Fibroblast of lung (primary cell): ENCODE measurements at places on chromosomes 3 and 15.

GRCh38 chr15:79820820-79821219 lies 76.0 kb downstream of the MTHFS start:
- DNase-seq = no peak
- no peak overlapping the region for H3K27ac ChIP-seq
- no peaks in the 10 kb centered on the region for H3K27me3 ChIP-seq
- no peaks in the 10 kb centered on the region for H3K36me3 ChIP-seq
- no peaks in the 10 kb centered on the region for H3K4me1 ChIP-seq
- no peak overlapping the region for H3K4me3 ChIP-seq

DNA sequence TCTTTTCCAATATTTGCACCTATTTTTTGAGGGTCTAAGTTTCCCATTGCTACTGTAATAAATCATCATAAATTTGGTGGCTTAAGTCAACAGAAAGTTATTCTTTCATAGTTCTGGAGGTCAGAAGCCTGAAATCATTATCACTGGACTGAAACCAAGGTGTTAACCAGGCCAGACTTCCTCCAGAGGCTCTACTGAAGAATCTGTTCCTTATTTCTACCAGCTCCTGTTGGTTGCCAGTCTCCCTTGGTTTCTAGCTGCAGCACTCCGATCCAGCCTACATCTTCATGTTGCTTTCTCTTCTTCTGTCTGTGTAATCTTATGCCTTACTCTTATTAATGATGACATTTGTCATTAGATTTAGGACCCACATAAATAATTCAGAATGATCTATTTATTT lies 22.0 kb upstream of the ARPP21 start:
- no peaks in the 10 kb centered on the region for H3K36me3 ChIP-seq
- H3K27me3 ChIP-seq = no peaks in the 10 kb centered on the region
- no peak for DNase-seq
- no peak overlapping the region for H3K27ac ChIP-seq
- no peaks in the 10 kb centered on the region for H3K4me1 ChIP-seq
- H3K4me3 ChIP-seq = no peak overlapping the region

DNA sequence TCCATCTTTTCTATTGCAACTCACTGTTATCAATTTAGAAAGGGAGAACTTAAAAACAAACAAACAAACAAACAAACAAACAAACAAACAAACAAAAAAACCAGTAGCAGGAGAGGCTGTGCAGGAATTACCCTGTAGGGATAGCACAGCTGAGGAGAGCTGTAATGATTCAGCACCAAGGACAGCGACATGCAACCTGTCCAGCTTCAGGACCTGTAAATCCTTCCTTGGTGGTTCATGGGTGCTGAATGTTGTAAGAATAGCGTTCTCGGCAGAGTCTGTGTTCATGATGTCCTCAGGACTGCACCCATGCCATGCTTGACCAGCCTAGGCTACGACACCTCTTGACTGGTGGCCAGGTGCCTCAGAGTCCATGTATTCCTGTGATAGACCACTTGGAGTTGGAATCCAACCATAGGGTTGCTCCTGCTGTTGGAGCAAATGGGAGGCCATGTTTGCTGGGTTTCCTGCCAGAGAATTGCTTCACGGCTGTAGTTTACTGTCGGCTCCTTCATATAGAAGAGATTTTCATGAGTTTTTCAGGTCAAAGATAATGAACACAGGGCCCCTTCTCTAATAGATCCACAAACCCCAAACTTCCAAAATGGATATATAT lies 65.9 kb downstream of the CACNA2D3 start:
- H3K27me3 ChIP-seq = no peaks in the 10 kb centered on the region
- no peaks in the 10 kb centered on the region for H3K4me1 ChIP-seq
- H3K4me3 ChIP-seq = no peak overlapping the region
- peak; percentile 49 for DNase-seq

GRCh38 chr15:31027910-31028578 lies 36.6 kb upstream of the MTMR10 start:
- no peaks in the 10 kb centered on the region for H3K36me3 ChIP-seq
- no peaks in the 10 kb centered on the region for H3K27me3 ChIP-seq
- no peak overlapping the region for H3K4me3 ChIP-seq
- H3K4me1 ChIP-seq = peaks cover 10% of the 10 kb centered on the region

DNA sequence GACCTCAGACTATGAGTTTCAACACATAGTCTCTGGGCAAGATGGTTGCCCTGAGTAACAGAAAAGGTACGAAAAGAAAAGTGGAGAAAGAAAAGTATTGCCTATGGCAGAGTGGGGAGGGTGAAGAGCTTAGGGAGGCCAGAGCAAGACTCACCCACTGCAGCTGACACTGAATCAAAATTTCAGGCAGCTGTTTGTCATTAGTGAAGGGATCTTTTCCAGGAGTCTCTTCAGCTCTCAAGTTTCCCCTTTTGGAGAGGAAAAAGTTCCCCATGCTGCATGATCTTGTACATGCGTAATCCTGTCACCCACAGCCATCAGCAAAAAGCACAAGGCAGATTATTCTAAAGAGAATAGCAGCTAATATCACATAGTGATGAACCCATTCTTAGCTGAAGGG lies 616.9 kb upstream of the GBE1 start:
- no peaks in the 10 kb centered on the region for H3K4me1 ChIP-seq
- H3K27ac ChIP-seq = no peak overlapping the region
- no peak overlapping the region for H3K4me3 ChIP-seq
- no peaks in the 10 kb centered on the region for H3K27me3 ChIP-seq

GRCh38 chr15:69092159-69092558 lies 68.3 kb upstream of the GLCE start:
- no peak overlapping the region for H3K4me3 ChIP-seq
- no peaks in the 10 kb centered on the region for H3K4me1 ChIP-seq

DNA sequence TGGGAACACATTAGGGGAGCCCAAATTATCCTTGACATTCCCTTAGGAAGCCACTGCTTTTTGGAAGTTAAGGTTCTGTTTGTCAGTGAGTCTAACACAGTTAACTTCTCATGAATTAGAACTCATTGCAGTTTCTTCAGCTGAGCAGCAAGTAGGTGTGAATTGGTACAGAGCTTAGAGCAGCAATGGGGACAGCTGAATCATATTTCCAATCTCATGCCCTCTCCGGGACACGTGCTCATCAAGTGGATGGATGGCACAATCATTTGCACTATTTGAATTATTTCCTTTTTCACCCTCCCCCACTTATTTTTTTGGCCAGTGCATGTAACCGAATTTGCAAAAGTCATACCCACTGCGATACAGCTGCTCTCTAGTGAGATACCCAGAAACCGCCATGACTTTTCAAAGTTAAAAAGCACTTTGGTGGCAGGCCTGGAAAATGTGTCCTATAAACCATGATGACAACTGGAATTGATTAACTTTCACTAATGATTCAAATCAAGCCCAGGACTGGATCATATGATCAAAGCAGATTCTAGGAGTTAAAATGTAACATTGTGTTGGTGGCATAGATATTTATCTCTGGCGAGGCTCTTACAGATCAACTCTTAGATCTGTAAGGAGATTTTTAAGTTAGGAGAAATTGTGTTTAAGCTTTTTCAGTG lies 76.4 kb downstream of the EBLN2 start:
- no peaks in the 10 kb centered on the region for H3K36me3 ChIP-seq
- no peak for DNase-seq
- no peaks in the 10 kb centered on the region for H3K4me1 ChIP-seq
- no peaks in the 10 kb centered on the region for H3K27me3 ChIP-seq

DNA sequence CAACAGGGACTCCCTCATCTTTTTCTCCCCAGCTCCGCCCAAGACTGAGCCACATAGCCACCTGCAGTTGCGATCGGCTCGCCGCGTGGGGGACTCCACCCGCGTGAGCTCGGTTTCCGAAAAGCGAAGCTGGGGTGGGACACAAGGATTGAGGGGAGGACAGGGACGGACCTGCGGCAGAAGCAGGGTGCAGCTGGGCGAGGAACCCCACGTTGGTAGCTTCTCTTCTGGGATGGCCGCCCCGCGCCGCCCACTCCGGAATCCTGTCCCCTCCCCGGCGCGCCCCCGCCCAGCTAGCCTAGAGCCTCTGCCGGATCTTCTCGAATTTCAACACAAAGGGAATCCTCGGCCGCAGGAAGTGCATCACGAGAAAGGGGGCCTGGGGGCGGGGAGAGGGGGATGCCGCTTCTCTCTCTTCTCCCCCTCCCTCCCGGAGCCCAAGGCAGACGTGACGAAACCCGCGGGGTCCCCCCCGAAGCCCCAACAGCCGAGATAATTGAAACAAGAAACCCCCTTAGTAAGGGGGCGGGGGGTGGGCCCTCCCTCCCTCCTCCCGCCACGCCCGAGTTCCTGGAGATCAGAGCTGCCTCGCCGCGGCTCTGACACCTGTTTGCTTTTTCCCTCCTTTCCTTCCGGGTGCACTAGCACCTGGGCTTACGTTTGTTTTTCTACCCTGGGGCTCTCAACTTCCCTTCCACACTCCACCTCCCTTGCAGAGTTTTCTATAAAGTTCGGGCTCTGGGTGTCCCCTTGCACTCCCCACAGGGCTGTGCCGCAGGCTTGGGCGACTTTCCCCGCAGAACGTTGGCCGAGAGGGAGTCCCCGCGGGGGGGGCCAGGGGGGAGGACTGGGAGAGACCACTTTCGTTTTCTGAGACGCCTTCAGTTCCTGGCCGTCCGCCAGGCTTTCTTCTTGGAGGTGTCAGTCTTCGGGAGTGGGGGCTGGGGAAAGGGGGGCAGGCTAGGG lies 1.3 kb upstream of the KCNH8 start:
- no peak overlapping the region for H3K27ac ChIP-seq
- H3K36me3 ChIP-seq = no peaks in the 10 kb centered on the region
- peak overlapping the region; percentile 82 for H3K4me3 ChIP-seq
- H3K4me1 ChIP-seq = no peaks in the 10 kb centered on the region
- peaks cover 6% of the 10 kb centered on the region for H3K27me3 ChIP-seq
- DNase-seq = peak; percentile 65

DNA sequence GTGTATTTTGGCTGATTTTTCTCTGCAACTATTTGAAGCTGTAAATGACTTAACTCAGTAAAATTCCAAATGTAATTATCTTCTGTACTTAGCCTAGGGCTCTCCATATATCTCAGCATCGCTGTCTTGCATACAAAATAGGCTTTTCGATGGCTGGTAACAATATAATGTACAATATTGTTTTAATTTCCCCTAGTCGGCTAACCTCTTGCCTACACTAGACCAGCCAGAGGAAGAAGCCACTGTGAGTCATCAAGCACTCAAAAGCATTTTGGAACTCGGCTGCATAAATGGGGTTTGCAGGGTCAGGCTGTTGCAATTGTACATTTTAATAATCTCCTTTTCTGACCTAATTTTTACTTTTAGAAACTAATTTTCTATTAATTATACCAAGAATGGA lies 583.8 kb downstream of the FOXP1 start:
- no peak overlapping the region for H3K27ac ChIP-seq
- peak; percentile 86 for DNase-seq
- H3K4me1 ChIP-seq = no peaks in the 10 kb centered on the region
- H3K36me3 ChIP-seq = peaks cover 6% of the 10 kb centered on the region

DNA sequence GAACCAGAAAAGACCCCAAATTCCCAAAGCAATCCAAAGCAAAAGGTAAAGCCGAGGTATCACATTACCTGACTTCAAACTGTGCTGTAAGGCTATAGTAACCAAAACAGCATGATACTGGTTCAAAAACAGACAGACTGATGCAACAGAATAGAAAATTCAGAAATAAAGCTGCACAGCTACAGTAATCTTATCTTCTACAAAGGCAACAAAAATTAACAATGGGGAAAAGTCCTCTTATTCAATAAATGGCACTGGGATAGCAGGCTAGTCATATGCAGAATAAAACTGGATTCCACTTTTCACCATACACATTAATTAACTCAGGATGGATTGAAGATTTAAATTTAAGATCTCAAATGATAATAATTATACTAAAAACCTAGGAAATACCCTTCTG lies 392.6 kb upstream of the CBLB start:
- no peaks in the 10 kb centered on the region for H3K4me1 ChIP-seq
- H3K4me3 ChIP-seq = no peak overlapping the region

DNA sequence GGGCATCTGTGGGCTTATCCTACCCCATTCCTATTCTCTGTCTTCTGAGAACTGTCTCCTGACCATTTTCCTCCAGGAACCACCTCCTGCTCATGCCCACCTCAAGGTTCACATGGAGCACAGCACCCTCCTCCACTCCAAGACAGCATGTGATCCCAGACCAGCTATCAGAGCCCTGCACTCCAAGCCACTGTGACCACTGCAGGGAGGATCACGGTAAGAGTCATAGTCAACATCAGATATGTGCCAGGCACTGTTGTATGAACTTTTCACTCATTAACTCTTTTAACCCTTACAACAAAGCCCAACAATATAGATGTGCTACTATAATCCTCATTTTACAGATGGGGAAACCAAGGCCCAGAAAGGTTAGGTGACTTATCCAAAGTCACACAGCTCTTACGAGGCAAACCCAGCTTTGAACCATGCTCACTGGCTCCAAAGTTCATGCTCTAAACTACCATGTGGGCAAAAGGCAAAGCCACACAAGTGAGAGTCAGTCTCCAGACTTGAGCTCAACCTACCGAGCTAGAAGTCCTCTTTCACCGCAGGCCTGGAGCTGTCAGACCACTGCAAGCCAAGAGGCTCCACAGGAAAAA lies 115.1 kb upstream of the IQSEC1 start:
- H3K27me3 ChIP-seq = no peaks in the 10 kb centered on the region
- no peaks in the 10 kb centered on the region for H3K36me3 ChIP-seq
- no peaks in the 10 kb centered on the region for H3K4me1 ChIP-seq
- no peak overlapping the region for H3K4me3 ChIP-seq
- no peak overlapping the region for H3K27ac ChIP-seq

DNA sequence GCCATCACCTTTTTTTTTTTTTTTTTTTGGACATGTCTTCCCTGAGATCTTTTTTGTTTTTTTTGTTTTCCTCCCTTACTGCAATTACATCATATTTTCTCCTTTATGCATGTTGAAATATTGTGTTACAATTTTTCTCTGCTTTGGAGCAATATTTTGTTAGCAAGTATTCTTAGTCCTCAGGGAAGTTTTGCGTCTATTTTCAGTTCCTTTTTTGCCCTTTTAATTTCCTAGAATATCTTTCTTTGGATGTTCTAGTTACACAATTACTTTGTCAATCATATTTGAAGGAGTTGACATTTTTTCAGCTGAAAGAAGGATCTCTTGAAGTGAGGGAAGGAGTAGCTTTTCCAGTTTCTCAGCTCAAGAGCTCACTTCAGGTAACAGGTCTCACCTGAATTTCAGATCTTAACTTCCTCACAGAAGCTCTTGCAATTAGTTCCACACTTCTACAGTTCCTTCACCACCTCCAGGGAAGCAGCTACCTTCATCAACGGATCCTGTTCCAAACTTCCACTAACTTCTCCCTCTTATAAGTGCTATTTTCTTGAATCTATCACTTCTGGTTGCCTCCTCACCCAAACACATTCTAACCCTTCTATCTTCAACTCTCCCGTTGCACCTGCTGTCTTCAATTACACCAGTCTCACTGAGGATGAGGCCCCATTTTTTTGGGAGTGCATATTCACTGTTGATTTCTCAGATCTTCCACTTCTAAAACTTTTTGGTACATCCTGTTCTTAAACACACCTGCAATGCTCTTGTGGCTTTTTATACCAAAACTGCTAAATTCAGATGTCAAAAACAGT lies 57.8 kb upstream of the CPOX start:
- H3K4me3 ChIP-seq = no peak overlapping the region
- H3K27ac ChIP-seq = no peak overlapping the region
- no peaks in the 10 kb centered on the region for H3K4me1 ChIP-seq
- no peaks in the 10 kb centered on the region for H3K27me3 ChIP-seq
- no peak for DNase-seq
